ENCODE measurements at places on chromosomes 12 and 14.

- no peak for DNase-seq
These were observed 66.1 kb upstream of the BCAT1 start for GRCh38 chr12:25014961-25015360.

- no peak for DNase-seq
These were observed 121.0 kb upstream of the ARHGAP5 start for GRCh38 chr14:31955936-31956579.

DNA sequence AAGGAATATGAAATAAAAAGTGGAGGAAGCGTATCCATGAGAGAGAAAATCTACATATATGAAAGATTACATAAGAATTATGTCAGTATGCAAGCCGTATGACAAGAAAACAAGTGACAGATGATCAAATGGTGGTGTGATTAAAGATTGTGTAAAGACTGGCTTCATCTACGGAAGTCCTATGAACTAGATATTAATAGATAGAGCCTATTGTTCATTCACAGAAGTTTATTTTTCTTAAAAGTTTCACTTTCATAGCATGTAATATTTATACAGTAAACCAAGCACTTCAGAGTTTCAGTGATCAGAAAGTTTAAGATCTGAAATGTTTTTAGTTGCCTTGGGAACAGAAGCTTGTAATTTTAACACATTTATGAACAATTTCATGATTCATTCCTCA, 84.5 kb downstream of the VRK1 start:
- DNase-seq: no peak

DNA sequence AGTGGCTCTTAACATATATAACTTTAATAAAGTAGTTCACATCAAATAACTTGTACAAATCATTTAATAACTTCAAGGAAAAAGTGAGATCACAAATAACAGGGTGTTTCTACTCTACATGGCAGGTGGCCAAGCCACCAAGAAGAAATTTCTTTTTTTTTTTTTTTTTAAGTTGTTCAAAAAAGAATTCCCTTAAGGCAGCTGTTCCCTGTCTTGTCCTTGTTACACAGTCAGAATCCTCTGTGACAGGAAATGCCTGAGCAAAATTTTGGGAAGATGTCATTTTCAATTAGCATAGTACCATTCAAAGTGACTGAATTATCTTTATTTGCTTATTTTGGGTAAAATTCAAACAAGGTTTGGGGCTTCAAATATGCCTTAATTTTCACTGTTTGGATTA, 79.4 kb downstream of the LIN7A start:
- DNase-seq: no peak

DNA sequence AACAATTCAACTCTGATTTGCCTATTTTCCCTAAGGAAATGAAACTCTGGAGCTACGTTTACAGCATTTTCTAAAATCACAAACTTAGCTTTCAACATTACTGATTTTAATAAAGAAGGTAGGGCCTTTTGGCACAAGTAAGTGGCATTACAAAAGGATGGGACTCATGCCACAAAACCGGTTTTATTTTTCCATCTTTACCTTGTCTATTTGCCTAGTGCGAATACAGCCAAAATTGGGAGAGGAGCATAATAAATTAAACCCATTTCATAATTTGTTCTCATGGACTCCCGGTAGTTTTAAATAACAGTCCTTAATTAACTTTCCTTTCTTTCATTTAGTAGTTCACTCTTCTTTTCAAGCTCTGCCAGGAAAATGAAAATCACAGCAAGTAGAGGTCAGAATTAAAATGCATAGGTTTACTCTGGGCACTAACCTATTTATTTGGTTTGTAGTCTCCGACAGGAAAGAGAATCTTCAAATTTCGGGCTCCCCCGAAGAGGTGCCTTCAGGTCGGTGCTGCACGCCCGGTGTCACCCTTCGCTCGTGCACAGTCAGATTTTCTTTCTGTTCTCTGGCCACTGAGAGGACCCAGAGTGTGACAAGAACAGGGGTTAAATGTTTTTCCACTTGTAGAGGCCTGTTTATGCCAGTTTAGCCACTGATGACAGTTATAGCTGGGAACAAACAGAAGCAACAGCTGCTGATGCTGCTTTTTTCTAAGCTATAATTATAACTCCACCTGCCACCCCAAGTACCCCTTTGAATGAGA, at the start of gene BEST3:
TSS of gene BEST3 (minus strand) at position 535 of the 772 bp plus-strand sequence. CDS start 1,505 bp downstream, outside the sequence.
- no peak for DNase-seq

- DNase-seq: no peak
These were observed 77.8 kb upstream of the MAX start for GRCh38 chr14:65179918-65180724.

- no peak for DNase-seq
These were observed 6.6 kb downstream of the E2F7 start for GRCh38 chr12:77058740-77059139.

GRCh38 chr12:63321373-63321772, 170.4 kb upstream of the AVPR1A start:
- no peak for DNase-seq

DNA sequence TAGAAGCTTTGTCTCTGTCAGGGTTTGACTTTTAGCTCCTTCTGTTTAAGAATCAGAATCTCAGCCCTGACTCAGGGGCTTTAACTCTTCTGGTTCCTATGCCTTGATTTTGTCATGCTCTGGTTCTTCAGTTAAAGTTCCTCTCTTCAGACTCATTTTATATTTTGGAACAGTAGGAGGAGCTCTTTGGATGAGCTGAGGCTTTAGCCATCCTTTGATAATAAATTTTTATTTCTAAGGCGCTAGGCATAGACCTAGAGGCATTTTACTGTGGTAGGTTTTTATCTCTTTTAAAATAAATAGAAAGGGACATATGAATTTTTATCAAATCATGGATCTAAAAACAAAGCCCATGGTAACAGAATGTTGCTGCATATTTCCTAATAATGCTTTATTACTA, 51.7 kb downstream of the ATP23 start:
- no peak for DNase-seq

DNA sequence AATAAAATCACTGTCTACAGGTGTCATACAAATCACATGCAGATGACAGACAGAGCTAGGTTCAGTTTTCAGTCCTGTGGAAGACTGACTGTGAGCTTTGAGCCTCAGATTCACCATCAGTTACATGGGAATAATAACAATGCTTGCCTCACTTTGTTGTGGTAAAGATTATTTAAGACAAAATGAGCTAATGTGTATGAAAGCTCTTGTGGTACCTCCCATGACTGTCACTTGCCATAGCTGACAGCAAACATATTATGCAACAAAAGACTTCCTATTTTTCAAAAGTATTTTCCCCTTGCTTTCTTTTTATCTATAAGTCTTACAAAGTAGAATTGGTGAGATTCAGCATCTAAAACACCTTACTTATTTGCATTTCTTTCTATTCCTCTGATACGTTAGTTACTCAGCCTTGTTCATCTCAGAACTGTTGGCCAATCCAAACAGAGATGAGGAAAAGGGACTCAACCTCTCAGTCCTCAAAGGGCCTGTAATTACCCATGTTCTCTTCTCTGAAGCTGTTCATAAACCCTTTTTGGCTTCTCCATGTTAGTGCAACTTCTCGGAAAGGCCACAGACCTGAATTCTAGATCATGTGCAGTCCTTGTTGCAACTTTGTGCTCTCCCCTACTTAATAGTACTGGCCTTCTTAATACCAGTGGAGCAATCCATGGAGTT, 8.8 kb upstream of the DDHD1 start:
- DNase-seq: no peak

- peak; percentile 63 for DNase-seq
These were observed 29.4 kb downstream of the SLC24A4 start for GRCh38 chr14:92352158-92352985.

DNA sequence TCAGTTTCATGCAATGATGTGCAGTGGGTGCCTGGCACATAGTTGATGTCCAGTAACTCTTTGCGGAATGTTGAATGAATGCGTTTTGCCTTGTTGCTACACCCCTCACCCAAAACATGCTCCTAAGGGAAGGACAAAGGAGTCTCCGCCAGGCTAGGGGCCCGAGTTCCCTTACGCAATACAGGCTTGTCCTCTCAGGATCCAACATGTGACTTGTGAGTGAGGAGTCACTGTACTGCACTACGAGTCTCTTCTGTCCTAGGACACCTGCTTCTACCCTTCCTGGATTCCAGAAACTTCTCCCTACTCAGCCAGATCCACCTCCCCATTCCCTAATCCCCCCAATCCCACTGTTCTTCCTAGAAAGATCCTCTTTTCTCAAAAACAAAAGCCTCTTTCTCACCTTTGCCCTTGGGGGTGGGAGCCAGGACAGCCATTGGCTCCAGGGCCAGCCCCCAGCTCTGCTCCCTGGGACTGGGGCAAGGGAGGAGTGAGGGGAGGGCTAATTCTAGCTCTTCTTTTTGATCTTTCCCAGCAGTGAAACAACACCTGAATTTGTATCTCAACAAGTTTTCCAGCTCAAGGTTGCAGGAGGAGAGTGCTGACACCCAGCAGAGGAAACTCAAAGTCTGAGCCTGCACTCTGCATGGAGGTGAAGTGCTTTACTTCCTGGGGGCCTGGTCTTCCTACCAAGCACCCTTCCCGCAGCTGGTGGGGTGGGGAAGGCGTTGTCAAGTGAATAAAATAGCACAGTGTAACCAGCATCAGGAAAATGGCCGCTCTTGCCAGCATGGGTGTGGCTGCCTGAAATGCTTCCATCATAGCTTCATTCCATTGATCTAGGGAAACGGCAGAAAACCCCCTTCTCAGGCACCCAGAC, 3.4 kb upstream of the OTUB2 start:
- no peak for DNase-seq

DNA sequence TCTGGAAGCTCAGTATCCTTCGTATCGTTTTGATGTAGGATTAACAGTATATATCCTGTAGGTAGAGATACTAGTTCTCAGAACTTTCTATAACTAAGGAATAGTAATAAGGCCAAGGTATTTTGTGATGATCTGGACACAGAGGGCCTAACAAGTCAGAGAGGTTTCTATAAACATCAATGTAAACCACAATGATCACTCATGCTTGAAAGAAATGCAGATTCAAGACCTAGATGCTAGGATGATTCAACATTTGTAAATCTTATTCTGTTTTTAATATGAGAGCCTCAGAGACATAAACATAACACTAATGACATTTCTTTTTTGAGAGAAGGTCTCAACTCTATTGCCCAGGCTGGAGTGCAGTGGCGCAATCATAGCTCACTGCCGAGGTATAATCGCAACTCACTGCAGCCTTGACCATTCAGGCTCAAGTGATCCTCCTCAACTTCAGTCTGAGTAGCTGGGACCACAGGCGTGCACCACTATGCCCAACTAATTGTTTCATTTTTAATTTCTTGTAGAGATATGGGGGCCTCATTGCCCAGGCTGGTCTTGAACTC, 16.2 kb downstream of the SUPT16H start:
- no peak for DNase-seq

DNA sequence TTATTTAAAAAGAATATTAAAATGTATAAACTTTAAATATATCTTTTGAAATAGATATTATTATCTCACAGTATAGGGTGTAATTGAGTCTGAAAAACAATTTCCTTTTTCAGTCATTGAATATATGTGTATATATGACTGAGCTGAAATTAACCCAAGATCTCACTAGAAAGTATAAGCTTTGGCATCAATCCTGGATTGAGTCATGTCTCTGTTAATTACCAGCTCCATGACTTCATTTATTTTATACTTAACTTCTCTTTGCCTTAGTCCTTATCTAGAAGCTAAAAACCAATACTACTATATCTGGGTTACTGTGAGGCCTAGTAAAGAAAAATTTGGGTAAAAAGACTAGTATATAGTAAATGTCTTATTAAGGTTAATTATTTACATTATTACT, 1020.3 kb downstream of the LRFN5 start:
- DNase-seq: no peak

- DNase-seq: no peak
These were observed 39.7 kb downstream of the AMN start for GRCh38 chr14:102962111-102962627.

DNA sequence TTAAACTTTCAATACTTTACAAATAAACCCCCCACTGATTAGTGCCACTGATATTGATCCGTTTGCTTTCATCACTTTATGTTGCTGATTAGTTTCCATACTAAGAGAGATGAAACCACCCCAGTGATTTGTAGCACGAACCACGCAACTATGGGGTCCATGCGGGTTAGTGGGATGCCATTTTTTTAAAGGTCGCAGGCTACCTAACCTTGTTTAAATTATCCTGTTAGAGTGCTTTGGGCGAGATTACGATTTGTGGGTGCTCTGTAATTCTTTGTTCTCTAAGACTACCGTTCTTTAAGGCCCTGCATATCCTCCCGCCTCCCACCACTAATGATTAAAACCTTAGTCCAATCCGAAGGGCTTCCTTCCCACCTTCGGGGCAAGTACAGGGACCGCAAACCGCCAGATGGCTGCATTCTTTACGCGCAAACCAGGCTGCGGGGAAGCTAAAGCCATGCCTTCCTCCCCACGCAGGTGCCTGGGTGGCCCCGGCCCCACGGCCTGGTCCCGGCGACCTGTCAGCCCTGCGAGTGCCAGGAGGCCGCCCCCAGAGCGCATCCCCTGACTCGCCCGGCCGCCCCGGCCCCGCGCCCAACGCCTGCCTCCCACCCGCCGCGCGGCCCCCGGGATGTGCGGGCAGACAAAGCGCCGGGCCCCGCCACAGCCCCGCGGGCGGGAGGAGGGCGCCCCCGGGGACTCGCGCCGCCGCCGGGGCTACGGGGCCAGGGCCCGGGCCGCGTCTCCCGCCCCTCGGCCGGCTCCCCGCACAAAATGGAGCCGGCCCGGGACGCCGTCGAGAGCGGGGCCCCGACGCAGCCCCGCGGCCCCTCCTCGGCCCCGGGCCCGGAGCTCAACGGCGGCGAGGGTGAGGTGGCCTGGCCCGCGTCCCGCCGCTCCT, 759 bp downstream of the NFYB start:
- peak; percentile 78 for DNase-seq

DNA sequence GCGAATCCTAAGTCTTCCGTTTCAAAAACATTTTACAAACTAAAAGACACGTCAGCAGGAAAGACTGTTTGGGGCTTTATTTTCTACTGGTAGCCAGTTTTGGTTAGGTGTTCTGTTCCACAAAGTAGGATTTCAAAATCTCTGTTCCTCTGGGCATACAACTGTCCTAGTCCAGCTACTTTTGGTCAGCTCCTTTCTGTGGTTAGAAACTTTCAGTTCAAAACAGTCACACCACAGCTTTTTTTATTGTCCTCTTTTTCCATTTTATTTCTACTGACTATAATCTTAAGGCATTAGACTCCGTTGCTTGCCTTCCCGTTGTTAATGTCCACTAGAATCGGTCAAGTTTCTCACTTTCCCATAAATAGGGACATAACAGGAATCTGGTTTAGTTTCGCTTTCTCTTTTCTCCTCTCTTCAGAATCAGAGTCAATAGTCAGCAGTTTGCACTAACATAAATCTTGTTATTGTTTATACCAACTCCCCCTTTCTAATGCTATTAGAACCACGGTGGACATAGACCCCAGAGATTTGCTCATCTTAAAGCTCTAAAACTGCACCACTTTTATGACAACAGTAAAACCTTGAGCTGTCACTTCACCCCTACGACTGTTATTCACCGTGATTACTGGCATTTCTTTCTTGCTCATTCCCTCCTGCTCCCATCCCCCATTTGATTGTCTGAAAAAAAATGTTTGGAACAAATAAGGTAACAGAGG, 41.5 kb upstream of the NPAS3 start:
- DNase-seq: no peak

GRCh38 chr14:92005019-92005418, 34.8 kb downstream of the TRIP11 start:
- no peak for DNase-seq
